Brain microvascular endothelial cell (primary cell): ENCODE measurements at places on chromosomes 16 and 17.
A peak's percentile ranks its signal among the peaks of the same experiment; 100 is the strongest.

GRCh38 chr17:59377410-59377809, 46.0 kb downstream of the YPEL2 start:
- no peak for DNase-seq

- DNase-seq: no peak
These were observed 17.6 kb upstream of the ABR start for GRCh38 chr17:1197379-1197778.

- no peak for DNase-seq
These were observed 47.3 kb upstream of the NDRG4 start for GRCh38 chr16:58452640-58453039.

GRCh38 chr16:9306753-9307152, 215.3 kb downstream of the HAPSTR1 start:
- no peak for DNase-seq

GRCh38 chr17:63086483-63087185, 120.6 kb downstream of the TANC2 start:
- no peak for DNase-seq

GRCh38 chr17:60436676-60437075, 14.4 kb downstream of the CHCT1 start:
- no peak for DNase-seq

GRCh38 chr16:30628628-30629540, 18.7 kb upstream of the ZNF689 start:
- DNase-seq: peak; percentile 60

- peak; percentile 11 for DNase-seq
These were observed 113.5 kb upstream of the RPL38 start for GRCh38 chr17:74089869-74090464.

DNA sequence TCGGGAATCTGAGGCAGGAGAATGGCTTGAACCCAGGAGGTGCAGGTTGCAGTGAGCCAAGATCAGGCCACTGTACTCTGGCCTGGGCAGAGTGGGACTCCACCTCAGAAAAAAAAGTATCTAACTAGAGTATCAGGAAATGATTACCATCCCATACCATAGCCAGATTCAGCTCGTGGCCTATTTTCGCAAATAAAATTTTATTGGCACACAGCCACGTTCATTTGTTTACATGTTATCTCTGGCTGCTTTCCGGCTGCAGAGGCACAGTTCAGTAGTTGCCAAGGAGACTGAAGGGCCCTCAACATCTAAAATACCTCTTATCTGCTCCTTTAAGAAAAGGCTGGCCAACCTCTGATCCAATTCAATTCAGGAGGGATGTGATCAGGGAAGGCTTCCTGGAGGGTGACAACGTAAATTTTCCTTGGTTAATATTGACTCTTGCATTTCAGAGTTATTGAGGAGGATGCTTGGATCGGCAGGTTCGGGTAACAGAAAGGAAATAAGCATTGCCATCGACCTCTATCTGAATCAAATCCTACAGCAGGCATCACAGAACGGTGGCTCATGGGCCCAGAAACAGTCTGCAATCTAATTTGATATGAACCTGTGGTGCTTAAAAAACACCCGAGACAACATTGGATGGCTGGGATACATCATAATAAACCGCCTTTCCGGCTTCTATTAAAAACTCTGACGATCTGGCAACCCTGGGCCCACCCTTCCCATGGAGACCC, 73.8 kb downstream of the XYLT1 start:
- peak; percentile 30 for DNase-seq

- no peak for DNase-seq
These were observed 310.6 kb downstream of the MAP2K6 start for GRCh38 chr17:69725146-69725545.

DNA sequence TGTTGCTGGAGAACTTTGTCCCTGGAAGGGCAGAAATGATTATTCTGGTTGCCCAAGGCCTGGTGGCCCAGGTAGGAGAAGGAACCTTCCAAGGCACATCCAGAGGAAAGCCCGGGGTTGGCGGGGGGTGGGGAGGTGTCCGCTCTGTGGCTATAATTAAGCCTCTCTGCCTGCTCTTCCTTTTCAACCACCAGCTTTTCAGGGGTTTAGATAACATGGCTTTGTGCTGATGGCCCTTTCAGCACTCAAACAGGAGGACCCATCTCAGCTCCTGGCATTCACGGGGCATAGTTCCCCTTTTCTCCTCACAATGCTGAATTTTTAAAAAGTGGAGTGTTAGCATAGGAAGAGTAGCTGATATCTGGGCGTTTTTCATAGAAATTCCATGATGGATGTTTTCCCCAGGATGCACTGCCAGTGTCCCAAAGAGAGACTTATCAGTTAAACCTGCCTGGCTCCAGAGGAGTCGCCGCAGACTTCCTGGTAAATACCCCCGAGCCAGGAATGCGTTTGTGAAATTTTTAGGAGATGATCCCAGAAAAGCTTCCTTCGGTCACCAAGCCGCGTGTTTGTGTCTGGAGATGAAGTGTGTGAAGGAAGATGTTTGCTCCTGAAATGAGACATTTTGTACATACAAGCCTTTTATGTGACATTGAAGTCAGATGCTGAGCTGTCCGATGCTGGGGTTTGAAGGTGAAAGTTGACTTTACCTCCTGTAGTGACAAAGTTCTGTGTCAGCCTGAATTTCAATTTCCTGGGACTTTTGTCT, 188.5 kb downstream of the MSI2 start:
- DNase-seq: no peak

DNA sequence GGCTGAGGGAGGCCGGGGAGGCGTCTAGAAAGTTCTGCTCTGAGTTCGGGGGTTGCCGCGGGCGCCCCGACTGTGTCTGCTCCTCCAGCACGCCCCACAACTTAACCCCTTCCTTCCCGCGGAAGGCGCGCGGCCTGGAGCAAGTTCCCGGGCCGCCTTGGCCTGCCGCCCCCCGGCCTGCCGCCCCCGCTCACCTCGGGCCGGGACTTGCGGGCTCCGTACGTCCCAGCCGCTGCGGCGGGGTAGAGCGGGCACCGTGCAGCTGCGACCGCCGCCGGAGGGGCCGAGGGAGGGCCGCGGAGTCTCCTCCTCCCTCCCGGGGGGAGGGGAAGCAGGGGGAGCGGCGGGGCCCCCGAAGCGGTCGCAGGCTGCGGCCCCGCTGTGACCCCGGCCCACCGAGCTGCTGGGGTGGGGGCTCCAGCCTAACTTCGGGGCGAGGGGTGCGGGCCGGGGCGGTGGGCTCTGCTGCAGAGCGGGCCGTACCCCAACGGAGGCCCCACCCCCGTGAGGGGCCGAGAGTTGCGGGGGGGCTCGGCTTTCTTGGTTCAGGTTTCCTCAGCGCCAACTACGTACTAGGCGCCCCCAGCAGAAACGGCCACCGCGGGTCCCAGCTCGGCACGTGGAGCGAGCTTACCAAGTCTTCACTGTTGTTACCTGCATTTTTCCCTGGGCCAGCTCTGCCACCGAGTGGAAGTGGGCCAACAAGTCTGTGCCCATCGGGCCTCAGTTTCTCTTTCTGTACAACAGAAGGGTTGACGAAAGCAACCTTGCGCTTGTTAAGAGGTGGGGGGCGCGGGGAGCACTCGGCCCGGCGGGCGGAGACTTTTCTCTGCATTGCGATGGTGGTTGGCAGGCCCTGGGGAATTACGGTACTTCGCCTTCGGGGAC, at the start of gene CCDC102A:
Gene CCDC102A, minus strand, starts transcription at position 266 of the 888 bp plus-strand sequence. CDS start 7,394 bp downstream, outside the sequence.
- no peak for DNase-seq

DNA sequence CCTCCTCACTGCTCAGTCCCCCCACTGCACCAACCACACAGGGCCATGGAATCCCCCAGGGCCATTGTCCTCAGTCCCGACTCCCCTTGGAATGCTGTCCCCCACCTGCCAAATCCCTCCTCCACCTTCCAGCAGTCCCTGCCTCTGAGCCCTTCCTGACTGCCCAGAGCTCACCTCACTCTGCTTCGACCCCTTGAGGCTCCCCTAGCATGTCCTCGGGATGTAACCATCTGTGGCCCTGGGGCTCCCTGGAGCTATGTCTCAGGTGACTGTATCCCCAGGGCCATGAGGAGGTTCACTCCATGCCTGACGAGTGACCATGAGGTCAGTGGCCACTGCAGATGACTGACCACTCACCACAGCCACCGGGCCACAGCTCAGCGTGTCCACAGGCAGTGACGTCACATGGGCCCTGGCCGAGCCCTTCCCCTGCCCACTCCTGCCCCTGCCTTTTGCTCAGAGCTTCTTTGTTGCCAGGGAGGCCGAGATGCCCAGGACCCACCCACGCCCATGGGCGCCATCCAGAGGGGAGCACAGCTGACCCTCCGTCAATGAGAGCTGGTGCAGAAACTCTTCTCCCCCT, 7.7 kb upstream of the PIEZO1 start:
- no peak for DNase-seq

DNA sequence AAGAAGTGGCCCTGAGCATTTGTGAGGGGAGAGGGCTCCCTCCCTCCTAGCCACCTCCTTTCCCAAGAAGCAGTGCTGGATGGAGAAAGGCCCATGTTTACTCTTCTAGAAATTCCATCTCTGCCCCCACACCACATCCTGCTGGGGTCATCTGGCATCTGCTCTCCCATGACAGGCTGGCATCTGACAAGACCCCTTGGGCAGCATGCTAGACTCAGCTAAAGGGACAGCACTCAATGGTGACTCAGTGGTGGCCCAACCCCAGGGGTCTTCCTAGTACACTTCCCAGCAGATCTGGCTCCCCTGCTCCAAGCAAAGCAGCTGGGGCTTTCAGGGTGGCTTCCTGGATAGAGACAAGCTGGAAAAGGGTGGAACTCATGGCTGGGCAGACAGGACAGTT, 14.4 kb downstream of the SLC38A7 start:
- no peak for DNase-seq

DNA sequence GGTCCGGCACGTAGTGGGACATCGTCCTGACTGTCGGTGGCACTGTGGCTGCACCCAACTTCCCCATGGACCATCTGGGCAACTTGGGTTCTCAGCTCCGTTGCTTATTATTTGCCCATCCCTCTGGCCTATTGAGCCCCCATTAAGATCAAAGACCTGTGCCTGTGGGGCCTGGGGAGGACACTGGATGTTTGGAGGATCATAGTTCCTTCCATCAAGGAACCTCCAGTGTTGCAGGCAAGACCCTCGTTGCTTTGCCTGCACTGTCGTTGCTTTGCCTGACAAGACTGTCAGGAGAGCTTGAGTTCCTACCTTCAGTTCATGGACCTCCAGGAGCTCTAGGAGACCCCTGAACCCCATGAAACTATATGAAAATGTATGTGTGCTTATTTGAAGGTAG, 127.2 kb downstream of the CCDC144A start:
- no peak for DNase-seq

- no peak for DNase-seq
These were observed 45.2 kb downstream of the HAPSTR1 start for GRCh38 chr16:9136596-9136995.

DNA sequence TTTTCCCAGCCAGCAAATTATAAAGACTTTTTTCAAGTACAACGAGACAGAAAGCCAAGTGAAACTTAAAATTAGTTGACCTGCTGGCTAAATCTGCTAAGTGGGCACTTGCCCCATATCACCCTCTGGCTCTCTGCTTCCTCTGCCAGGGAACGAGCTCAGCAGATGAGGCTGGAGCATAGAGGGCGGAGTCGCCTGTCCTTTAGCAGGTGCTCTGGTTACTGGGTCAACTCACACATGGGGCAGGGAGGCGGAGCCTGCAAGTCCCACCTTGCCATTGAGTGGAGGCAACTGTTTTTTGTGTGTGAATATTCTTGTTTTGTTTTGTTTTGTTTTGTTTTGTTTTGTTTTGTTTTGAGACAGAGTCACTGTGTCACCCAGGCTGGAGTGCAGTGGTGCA, 62.5 kb downstream of the EMP2 start:
- DNase-seq: no peak

GRCh38 chr17:6104956-6105648, 34.9 kb downstream of the WSCD1 start:
- no peak for DNase-seq

DNA sequence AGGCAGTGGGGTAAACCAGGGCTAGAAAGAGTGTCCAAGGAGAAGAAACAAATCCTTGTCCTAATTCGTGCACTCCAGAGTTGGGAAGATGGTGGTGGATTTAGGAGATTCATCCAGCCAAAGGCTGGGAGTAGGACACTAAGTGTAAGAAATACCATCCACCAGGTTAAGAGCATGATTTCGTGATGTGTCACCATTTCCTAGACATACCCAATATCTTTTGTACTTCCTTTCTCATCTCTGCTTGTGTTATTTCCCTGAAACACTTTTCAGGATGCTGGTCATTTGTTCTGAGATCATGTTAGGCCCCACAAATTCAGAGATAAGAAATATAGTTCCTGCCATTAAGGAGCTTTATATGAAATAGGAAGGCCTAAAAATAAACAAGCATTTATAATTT, 106.3 kb upstream of the HLF start:
- no peak for DNase-seq

GRCh38 chr16:69176033-69176800, 10.7 kb upstream of the SNTB2 start:
- DNase-seq: peak; percentile 50

- DNase-seq: no peak
These were observed 16.1 kb upstream of the GFAP start for GRCh38 chr17:44931376-44931775.

DNA sequence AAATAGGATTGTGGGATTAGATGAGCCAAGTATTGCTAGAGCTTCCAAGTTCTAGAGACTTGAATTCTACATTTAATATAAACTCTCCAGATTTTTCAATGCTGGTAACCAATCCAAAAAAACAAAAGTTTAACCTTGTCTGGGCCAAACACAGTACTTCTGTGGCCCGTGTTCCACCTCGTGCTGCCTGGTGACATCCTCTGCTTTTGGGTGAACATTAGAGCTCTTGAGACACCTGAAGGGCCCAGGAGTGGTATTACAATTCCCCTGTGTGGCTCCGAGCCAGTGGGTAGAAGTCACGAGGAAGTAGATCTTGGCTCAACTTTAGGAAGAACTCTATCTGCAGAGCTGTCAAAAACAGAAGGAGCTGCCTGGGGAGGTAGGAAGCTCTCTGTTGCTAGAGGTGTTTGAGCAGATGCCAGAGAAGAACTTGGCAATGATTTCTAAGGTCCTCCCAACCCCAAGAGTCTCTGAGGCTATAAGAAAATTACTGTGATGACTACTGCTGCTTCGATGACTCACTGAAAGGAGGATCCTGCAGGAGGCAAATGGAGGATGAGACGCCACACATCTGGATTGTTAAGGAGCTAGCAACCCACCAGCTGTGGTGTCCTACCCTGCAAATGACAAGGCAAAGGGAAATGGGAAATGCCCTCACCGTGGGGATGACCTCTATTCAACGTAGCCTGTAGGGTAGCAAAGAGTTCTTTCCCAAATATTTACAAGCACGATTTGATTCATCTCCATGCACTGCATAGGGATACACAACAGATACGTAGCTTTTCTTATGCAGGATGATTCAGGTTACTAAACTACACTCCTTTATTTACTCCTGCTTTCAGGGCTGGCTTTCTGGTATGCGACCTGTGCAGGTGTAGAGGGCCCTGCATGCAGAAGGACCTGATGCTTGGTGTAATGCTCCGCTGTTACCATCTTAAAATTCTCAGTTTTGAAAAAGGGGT, 45.8 kb upstream of the GAS7 start:
- DNase-seq: no peak

- no peak for DNase-seq
These were observed 44.3 kb downstream of the RGS9 start for GRCh38 chr17:65181237-65182061.

DNA sequence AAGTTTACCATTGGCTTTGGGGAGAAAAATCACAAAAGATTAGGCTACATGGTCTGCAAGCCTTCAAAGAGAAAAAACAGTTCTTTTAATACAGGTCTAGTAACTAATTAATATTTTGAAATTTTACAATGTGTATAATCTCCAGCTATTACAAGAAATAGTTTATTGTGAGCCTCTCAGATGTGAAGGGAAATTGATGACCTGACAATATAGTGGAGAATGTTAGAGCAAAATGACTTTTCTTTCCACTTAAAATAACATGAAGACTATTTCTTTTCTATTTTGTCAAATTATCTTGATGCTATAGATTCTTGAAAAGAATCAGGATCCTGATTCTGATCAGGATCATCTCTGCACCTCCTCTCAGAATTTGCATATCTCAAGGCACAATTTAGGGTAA, 362.3 kb downstream of the PMP22 start:
- DNase-seq: no peak
